Dermis microvascular lymphatic vessel endothelial cell (primary cell): ENCODE measurements at places on chromosomes 6 and 20. TPM values are rescaled to one million over a fixed set of nuclear protein-coding genes. Genes with fewer than 3 reads are reported as not detected.

GRCh38 chr6:49847673-49848072, 18.7 kb downstream of the CRISP1 start:
- DNase-seq, result no peak

DNA sequence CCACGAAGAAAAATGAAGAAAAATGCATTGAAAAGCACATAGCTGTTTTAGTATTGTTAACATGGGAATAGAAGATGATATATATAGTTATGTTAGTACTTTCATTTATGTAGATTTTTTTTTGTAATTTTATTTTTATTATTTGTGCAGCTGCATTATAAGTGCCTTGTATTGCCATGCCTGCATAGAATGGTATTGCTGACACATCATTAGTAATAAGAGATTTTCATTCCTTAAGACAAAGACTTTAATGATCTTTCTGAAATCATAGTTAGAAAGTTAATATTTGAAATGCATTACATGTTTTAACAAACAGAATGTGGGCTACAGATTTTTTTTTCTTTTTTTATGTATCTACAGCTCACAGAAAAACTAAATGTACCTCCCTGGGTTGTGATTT, 506.5 kb downstream of the NKAIN2 start:
- DNase-seq, result no peak

GRCh38 chr6:3813150-3813780, 35.9 kb upstream of the FAM50B start:
- DNase-seq, result peak; percentile 98

- no peak for DNase-seq
Measured at GRCh38 chr6:8245726-8246125, 143.4 kb upstream of the EEF1E1 start.

DNA sequence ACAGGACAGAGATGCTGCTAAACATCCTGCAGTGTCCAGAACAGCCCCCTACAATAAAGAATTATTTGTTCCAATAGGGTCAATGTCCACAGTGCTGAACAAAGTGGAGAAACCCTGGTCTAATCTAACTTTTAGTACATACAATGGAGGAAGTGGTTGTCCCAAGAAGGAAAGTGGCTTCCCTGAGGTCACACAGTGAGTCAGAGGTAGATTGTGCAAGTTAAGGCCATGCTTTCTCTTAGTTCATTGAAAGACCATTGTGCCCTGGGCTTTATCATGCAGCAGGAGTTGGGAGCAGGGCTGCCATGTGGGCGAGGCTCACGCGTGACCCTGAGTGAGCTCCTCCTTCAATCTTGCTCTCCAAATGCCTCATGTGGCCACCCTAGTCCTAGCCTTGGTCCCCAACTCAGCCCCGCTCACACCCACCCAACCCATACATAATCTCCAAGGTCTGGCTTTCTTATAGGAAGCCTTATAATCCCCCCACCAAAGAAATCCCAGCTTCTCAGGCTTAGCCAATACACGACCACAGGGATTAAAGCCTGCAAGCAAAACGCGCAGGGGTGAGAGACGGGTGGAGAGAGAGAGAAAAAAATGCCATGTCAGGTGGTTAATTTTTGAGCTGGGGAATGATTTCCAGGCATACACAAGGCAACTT, 19.9 kb downstream of the SLC13A3 start:
- DNase-seq, result no peak

GRCh38 chr6:170404697-170405096, 98.1 kb downstream of the FAM120B start:
- no peak for DNase-seq

CST2 gene
- not detected in 2 replicates for total RNA-seq

TMEM74B gene
- 0.26 and 0.76 TPM in 2 replicates for total RNA-seq

C6orf163 gene
- total RNA-seq, result 0.26 and 0.63 TPM in 2 replicates
